NT2/D1 (cell line): ENCODE measurements at places on chromosomes 6 and 20.

GRCh38 chr6:27280064-27280539, 32.0 kb downstream of the POM121L2 start:
- no peak for DNase-seq

DNA sequence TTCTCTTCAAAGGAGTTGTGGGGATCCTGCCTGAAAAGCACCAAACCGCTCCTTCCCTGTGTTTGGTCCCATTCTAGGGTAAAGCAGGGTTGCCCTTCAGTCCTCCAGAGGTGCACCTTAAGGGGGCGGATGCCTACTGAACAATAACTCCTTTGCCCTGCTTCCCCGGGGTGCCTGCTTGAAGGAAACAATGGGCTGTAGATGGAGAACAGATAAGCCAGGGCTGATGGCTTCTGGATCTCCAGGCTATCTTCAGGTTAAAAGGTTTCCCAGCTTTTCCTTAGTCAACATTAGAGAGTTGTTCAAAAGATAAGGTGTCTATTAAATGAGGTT, 5.4 kb upstream of the PRDM1 start:
- DNase-seq: no peak

- peak; percentile 66 for DNase-seq
Observed at GRCh38 chr20:60206259-60206658, 248.0 kb downstream of the CDH26 start.

- no peak for DNase-seq
Observed at GRCh38 chr6:74289884-74290283, 593.9 kb downstream of the CD109 start.

- no peak for DNase-seq
Observed at GRCh38 chr6:119342430-119342829, 7.1 kb downstream of the MAN1A1 start.

DNA sequence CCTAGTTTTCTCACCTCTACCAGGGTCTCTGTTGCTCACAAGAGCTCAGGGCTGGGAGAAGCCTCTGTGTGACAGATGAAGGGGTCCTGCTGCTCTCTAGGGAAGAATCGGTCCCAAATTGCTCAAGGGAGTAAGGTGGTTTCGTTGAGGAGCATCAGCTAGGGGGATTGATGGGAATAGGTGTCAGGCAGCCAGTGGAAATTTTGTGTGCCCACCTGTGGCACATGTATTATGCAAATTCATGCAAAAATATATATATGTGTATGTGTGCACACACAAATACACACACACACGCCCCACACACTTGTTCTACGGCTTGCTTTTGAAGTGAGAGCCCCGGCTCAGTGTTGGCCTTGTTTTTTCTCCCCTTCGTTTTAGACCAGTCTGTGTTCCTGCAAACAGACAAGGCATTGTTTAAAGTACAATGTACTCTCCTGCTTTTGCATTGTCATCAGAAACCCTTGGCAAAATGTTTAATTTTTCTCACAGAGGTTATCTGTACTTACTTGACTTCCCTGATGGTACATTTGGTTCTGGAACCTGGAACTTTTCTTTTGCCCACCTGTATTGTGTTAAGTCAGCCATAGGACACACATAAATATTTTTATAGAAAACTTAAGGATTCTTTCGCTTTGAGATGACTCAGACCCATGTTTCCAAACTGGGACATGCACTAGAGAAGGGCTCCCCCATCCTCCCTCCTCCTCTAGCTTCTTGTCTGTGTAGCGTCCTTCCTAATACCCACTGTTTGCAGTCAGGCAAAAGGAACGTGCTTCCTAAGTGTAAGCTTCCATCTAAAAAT, 26.7 kb downstream of the FOXO3 start:
- DNase-seq: no peak

DNA sequence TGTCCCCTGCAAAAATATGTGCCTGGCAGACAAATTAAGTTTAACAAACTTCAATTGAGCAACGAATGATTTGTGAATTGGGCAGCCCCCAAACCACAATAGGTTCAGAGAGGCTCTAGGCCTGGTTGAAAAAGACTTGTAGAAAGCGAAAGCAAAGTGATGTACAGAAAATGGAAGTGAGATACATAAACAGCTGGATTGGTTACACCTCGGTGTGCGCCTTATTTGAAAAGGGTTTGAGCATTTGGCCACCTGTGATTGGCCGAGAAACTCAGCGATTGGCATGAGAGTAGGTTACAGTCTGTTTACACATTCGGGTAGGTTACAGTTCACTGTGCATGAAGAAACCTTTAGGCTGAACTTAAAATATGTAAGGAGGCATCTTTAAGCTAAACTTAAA, 136.9 kb downstream of the CD83 start:
- no peak for DNase-seq

DNA sequence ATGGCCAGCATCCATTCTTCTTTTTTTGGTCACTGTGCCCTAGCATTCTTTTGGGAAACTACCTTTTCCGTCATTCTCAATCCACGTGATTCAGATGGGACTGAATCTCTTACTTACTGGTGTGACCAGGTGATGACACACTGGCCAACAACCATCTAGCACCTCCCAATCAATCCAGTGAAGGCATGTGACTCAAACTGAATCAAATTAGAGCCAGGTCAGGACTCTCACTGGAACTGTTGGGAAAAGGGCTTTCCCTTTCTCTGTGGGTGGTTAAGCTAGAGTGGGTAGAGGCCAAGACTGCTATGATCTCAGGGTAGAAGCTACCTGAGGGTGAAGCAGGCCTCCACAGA, 36.2 kb upstream of the ZMYND8 start:
- no peak for DNase-seq

DNA sequence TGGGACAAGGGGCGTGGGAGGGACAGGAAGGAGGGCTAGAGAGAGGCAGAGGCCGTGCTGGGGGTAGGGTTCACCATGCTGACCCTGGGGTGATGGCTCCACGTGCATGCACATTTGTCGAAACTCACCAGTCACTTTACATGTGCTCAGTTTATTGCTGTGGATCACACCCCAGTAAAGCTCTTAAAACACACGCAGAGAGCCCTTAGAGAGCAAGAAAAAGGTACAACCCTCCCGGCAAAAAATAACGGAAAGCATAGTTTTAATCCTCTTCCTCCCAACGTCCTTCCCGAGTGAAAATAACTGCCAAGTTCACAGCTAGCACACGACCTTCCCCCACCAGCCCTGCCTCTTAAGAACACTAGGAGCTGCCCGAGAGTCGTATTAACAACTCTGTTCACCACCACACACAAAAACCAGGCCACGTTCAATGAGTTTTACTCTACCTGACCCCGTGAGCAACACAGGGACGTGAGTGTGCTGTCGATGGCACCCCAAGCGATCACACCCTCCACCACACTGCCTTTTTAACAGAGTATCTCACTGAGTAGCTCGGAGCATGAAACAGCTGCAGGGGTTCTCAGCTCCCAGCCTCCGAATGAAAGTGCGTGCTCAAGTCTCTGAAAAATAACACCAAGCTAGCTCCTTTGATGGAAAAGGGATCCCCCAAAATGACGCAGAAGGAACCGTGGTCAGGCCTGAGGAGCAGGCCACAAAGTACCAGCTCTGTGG, 39.7 kb downstream of the TAF4 start:
- DNase-seq: no peak

- DNase-seq: no peak
Observed at GRCh38 chr6:92497281-92497680, 922.1 kb downstream of the EPHA7 start.

GRCh38 chr6:139778688-139779087, 404.2 kb upstream of the CITED2 start:
- DNase-seq: no peak

- DNase-seq: no peak
Observed at GRCh38 chr6:160427312-160428068, 79.3 kb downstream of the SLC22A3 start.

DNA sequence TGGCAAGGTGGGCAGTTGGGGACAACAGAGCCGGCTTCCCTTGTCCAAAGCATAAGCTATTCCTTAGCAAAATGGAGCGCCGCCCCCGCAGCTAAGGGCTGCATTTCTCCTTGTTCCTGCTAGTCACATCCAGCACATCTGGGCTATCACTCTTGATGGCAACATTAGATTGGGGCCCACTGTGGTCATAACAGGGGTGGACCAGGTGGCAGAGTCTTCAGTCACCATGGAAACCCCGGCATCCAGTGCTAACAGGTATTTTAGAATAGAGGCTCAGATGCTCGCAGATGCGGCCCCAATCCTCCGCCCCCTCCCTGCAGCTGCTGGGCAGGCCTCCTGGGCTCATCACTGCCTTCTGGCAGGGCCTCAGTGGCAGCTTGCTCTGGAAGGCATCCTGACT, 168.2 kb upstream of the PROKR2 start:
- no peak for DNase-seq

DNA sequence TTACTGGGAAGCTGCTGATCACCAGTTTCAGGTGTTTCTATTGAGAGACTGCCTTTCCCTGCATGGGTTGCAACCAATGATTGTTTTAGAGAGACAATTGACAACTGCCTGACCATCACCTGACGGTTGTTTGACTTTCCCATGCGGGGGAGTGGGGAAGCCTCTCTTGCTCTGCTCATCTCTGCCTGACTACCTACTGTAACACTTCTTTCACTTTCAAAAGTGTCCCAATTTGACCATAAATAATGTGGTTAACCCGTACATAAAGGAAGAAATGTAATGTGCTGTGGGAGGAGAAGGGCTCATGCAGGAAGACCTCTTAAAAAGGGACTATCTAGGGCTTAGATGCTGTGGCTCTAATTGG, 122.1 kb upstream of the PHACTR1 start:
- DNase-seq: no peak

DNA sequence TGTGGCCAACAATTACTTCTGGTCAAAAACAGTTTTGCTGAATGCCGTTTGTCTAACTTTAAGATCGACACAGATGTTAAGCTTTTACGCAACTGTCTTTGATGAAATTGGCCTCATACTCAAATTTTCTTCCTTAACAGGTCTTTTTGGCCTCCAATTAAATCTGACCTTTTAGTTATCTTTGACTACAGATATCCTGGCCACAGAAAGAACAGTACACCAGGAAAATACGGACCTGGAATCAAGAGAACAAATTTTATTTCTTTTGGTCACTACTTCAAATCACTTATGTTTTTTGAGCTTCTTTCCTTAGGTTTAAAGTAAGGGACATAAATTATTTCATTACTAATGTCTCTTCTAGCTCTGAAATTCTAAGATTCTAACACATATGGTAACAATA, 49.8 kb downstream of the IBTK start:
- DNase-seq: no peak

DNA sequence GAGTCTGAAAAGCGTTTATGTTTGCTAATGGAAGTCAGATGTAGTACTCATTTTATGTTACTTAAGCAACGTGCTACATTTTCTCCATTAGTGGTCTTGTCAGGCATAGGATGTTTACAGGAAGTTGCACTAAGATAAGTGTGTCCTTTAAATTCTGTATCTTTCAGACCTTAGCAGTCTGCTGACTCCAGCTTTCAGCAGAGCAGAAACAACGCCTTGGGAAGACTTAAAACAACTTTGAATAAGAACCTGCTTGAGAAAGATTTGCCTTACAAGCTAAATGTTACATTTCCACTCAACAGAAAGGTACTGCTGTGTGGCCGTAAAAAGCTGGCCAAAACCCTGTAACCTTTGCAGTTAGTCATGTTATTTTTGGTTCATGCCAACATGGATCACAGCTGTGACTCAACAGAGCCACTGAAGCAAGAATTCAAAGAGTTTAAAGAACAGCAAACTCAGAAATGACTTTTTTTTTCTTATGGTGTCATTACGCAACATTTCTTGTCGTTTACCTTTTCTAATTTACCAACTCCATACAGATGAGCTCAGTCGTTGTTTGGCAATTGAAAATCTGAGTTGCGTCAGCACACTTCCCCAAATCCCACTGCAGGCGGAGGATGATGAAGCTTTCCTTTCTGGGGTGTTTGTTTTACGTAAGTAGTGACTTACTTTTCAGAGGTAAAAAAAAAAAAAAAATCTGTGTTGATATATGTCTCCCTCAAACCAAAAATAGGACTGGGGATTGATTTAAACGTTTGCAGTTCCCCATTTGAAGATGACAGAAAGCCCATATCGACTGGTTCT, 27.9 kb upstream of the BMP6 start:
- DNase-seq: no peak

GRCh38 chr6:110628330-110628729, 151.9 kb upstream of the SLC22A16 start:
- DNase-seq: no peak

DNA sequence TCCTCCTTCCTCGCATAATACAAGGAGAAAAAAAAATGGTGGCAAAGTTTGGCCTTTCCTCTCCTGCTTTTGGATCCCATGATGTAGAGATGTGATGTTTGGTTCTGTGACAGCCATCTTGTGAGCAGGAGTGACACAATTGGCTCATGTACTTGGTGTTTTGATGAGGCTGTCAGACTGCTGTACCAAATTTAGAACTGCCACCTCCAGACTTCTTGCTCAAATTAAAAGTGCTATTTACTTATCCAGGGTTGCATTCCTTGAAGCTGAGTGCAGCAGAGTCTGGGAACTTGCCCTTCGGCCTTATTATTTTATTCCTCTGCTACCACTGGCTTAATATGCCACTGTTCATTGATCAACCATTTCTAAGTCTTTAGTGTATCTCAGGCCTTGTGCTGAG, 21.9 kb downstream of the BCAS1 start:
- no peak for DNase-seq

GRCh38 chr6:126773112-126773805, 345.2 kb upstream of the RSPO3 start:
- peak; percentile 0 for DNase-seq

- no peak for DNase-seq
Observed at GRCh38 chr20:57881466-57882385, 171.9 kb upstream of the PMEPA1 start.

DNA sequence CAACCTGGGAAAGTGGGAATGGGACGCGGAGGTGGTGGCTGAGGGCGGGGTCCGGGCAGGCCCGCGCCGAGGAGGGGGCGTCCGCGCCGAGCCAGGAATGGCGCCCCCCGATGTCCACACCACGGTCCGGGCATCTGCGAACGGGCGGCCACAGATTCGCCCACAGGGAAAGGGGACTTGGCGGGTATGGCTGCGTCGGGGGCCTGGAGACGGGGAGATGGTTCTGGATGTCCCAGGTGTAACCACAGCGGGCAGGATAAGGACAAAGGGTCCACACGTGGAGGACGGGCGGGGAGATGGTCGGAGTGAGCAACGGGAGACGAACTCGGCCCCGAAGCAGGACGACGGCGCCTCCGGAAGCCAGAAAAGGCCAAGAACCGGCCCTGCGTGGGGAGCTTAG, 124.6 kb downstream of the WDR27 start:
- no peak for DNase-seq

DNA sequence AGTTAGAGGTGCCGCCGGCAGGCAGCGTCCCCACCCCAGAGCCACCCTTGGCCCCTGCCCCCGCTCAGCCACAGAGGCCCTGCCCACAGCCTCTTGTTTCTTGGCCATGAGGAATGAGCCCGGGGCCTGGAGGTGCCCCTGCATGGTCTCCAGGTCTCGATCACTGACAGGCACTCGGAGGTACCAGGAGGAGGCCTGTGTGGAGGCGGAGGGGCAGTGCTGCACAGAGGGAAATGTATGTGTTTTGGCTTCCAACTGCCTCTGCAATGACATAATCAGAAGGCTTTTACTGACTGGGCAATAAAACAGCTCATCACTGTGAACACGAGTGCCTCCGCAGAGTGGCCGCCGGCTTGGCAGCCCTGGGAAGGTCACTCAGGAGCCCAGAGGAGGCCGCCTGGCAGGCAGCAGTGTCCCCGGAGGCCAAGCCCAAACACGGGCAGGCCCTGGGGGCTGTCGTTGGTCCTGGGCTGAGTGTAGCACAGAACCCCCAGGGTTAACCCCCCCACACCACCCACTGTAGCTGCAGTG, 61.1 kb upstream of the GATA5 start:
- no peak for DNase-seq
